Kasumi-1 (cell line): ENCODE measurements at places on chromosomes 16 and 17.

- no peak for DNase-seq
These were observed 4.0 kb downstream of the BPTF start for GRCh38 chr17:67829331-67829730.

DNA sequence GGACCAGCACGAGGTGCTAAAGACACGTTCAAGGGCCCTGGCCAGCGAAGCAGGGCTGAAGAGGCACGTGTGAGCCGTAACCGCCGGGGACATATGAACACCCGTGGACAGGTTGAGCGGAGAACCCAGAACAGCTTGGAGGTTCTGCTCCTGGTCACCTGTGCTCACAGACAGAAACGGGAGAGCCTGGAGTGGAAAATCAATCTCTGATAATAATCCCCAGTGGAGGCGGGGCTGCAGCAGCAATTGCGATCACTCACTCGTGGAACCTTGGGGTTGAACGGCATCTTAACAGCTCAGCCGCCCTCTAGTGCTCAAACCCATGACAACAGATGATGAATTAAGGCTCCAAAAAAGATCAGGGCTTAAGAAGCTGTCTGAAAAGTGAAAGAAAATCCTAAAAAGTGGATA is 25.6 kb downstream of the WIPI1 start:
- peak; percentile 87 for DNase-seq

- DNase-seq: no peak
These were observed 6.2 kb downstream of the CHAD start for GRCh38 chr17:50462446-50462845.

DNA sequence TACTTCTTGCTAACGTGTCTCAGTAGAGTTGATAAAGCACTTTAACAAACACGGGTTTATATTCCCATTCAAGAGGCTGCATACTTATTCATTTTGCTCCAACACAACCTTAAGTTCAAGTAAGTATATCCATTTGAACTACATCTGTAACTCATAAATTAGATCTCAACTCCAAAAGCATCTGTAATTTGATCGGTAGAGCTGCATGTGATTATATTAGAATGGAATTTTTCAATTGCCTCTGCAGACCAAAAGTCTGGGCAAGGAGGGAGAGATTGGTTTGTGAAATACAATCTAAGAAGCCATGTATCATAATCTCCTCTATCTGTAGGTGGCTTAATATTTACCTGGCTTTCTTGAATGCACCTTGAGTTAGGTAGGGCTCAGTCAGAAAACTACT is 371.0 kb downstream of the RBFOX1 start:
- DNase-seq: no peak

DNA sequence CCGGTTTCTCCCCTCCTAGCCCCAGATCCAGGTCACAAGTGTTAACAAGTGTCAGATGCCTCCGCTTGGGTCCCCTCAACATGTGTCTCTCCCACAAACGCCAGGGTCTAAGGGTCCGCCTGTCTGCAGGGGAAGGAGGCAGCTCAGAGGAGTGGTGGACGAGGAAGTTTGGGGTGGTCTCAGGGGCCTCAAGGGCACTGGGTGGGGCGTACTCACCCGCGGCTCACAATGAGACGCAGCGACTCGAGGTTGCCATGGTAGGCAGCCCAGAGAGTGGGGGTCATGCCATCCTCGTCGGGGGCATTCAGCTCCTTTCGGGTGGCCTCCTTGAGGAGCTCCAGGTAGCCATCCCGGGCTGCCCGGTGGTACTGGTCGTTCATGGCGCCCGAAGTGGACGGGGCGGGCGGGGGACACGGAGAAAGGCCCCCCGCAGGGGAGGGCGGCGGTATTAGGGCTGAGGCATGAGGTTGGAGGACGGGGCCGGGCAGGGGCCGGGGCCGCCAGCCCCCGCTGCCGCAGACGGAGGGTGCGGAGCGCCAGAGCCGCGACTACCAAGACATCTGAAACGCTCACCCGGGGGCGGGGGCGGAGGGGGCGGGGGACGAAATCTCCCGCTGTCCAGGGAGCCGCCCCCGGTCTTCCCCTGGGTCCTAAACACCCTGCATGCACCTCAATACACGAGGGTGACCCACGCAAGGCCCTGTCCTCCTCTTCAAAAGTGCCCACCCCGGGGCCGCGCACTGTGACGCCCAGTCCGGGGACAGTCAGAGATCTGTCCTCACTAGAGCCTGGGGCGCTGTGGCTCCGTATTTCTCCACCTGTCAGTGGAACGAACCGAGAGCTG is at the start of gene USH1G:
TSS of gene USH1G (minus strand) at position 562 of the 844 bp plus-strand sequence. CDS start at position 380, 182 bp downstream.
- peak; percentile 55 for DNase-seq

DNA sequence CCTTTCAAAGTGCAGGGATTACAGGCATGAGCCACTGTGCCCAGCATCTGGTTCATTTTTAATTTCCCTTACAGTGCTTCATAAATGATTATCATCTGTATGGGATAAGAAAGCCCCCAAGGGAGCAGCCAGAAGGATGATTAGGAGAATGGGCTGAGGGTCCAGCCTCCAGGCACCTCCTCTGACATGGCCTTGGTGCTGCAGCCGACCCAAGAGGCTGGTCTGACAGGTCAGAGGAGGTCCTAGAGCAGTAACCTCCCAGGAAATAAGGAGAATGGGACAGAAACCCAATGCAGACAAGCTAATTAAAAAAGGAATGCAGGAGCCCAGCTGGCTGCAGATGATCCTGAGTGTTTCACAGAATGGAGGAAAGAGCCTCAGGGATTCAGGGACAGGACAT is 29.0 kb downstream of the MRC2 start:
- no peak for DNase-seq

GRCh38 chr17:80819422-80820164 is 172.0 kb upstream of the CHMP6 start:
- DNase-seq: no peak

DNA sequence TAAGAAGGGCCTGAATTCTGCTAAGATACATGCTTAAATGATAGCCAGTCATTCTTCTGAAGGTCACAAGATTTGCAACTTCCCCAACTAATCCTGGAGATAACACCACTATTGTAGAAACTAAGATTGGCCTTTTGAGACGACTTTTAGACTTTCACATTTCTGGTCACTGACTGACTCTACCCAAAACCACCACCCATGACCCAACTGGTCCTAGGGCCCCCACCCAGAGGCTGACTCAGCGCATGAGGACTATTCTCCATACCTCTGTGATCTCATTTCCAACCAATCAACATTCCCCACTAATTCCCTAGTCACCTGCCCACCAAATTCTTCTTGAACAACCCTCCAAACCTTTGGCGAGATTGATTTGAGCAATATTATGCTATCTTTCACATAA is 1299.0 kb downstream of the CDH11 start:
- DNase-seq: no peak

- DNase-seq: peak; percentile 80
These were observed 32.1 kb upstream of the FBXW10B start for GRCh38 chr17:15651583-15652110.

- no peak for DNase-seq
These were observed 10.9 kb upstream of the FOXJ1 start for GRCh38 chr17:76151896-76152454.

DNA sequence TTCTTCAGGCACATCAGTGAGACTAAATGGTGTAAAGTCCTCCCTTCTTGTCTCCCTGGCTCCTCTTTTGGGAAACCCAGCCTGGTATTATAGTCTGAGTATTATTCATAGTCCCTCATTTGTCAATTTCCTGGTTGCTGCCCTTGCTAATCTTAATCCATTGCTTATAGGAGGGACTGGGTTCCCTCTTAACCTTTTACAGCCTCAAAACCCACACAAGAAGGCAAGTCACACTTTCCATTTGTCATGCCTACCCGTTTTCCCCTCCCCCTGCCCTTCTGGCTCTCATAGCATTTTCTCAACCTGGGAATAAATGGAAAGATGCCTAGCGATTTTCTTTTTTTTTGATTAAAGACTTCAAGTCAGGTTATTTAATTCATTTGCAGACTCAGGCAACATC is 124.8 kb downstream of the MAP2K6 start:
- no peak for DNase-seq

- DNase-seq: no peak
These were observed 3.1 kb upstream of the LHX1 start for GRCh38 chr17:36934144-36934691.

- no peak for DNase-seq
These were observed 40.9 kb downstream of the SMARCE1 start for GRCh38 chr17:40606548-40607353.

- DNase-seq: no peak
These were observed 75.5 kb downstream of the BMERB1 start for GRCh38 chr16:15509593-15510535.

DNA sequence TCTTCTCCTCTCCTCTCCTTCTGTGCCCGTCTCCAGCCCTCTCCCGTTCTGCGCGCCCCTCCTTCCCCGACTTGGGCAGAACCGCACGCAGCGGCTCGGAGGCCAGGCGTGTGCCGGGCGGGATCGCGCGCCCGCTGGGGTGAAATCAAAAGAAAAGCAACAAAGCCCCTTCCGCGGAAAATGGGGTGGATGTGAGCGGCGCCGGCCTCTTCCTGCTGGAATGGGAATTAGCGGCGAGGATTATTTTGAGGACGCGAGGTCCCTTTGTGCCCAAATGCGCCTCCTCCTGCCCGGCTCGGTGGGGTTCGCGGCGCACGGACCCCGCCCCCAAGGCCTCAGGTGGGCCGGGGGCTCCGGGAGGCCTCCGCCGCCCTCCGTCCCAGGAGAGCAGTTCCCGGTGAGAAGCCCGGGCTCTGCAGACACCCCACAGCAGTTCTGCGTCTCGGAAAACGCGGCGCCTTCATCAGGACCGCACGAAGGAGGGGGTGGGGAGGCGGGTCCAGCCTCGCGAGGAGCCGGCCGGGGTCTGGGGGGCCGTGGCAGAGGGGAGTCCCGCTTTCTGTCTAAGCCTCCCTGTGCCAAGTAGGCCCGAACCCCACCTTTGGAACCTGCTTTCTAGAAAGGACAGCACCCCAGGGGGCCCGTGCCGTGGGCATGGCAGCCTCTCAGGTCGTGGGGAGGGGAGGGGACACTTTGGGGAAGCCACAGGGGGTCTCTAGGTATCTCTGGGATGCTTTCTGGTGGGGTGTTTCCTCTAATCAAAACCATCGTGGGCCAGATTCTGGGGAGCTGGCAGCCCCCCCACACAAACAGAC is 91.0 kb upstream of the CBX4 start:
- no peak for DNase-seq

DNA sequence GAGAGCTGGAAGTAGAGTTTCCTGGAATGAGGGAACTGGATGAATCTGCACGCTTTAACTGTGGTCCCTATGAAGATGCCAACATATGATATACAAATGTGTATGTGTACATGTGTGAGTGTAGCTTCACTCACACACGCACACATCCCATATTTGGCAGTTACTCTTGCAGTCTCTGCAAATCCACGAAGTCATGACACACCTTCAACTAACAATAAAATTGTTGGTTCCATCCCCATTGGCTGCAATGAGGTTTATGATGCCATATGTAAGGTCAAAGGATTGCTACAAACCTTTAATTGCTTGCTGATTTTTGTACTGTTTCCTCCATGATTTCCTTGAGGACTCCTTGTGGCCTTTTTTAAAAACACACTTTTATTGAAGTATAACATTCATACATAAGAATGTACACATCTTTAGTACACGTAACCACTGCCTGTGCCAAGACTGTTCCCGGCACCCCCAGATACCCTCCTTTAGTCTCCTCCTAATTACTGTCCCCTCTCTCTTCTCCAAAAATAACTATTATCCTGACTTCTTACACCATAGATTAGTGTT is 22.0 kb downstream of the MYO1D start:
- DNase-seq: no peak

- no peak for DNase-seq
These were observed 5.5 kb downstream of the PPP1R9B start for GRCh38 chr17:50144845-50145531.

GRCh38 chr17:4547118-4547906 is 7.9 kb downstream of the MYBBP1A start:
- DNase-seq: no peak

- DNase-seq: no peak
These were observed 74.3 kb upstream of the CES5A start for GRCh38 chr16:55949518-55949917.

- DNase-seq: no peak
These were observed 725 bp downstream of the ABCA3 start for GRCh38 chr16:2339521-2340484.

- DNase-seq: no peak
These were observed 1.9 kb downstream of the CIITA start for GRCh38 chr16:10878644-10879501.

DNA sequence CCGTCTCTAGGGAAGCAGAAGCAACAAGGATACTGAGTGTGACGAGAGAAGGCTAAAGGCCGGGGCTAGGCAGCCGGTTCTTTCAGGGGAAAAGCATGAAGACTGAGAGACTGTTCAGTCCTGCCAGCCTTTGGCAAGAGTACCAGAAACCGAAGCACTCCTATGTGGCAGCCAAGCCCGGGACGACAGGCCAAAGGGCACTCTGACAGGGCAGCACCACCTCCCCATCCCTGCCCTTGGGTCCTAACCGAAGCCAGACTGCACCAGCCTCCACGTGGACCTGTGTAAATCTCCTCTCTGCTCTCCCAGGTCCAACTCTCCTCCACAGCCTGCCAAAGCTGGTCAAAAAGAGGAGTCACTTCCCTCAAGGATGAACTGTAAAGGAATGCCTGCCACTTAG is 23.5 kb upstream of the ALOX15 start:
- DNase-seq: no peak

GRCh38 chr17:81097943-81098308 is 63.0 kb downstream of the BAIAP2 start:
- no peak for DNase-seq

- no peak for DNase-seq
These were observed 887 bp upstream of the KCNH4 start for GRCh38 chr17:42181851-42182207.

DNA sequence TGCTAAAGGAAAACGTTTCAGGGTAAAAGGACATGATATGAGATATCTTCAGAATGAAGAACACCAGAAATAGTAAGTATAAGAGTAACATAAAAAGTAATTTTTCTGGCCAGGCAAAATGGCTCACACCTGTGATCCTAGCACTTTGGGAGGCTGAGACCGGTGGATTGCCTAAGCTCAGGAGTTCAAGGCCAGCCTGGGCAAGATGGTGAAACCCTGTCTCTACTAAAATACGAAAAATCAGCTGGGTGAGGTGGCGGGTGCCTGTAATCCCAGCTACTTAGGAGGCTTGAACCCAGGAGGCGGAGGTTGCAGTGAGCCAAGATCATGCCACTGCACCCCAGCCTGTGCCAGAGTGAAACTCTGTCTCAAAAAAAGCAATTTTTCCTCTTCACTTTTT is 56.6 kb upstream of the NFAT5 start:
- no peak for DNase-seq

- no peak for DNase-seq
These were observed 981 bp downstream of the BEAN1 start for GRCh38 chr16:66427871-66428681.

DNA sequence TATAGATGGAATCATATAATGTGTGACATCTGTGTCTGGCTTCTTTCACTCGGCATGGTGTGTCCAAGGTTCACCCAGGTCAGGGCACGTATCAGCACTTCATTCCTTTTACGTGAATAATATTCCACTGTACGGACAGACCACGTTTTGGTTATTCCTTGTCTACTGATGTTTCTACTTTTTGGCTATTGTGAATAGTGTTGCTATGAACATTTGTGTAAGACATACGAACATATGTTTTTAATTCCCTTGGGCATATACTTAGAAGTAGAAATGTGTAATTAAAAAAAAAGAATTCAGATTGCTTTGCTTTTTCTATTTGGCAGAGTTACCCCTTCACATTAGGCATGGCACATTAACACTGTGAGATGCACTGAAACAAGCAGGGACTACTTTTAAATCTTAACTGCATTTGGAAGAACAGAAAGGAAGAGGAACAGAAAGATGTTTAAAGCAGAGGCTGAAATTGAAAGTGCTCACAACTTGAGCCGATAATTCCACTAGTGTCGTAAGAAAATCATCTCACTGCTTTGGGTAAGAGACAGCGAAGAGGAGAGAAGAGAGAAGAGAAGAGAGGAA is 105.3 kb downstream of the VPS53 start:
- DNase-seq: no peak
